Kidney (tissue), 22 donors: ENCODE measurements at places on chromosomes 1 and 21. TPM values are rescaled to one million over a fixed set of nuclear protein-coding genes. Genes with fewer than 3 reads are reported as not detected.

Gene RAB3B
- 0.72 TPM for total RNA-seq

Gene SPATC1L
- total RNA-seq, result 8.7 TPM

Gene WNT2B
- 4.7 TPM for total RNA-seq

Gene CHRM3
- total RNA-seq, result 2.9 TPM

Gene CLIC4
- 315 TPM for total RNA-seq

Gene VASH2
- 0.57 TPM for total RNA-seq

Gene IGFN1
- 2.8 TPM for total RNA-seq

Gene TSEN15
- 25.6 TPM for total RNA-seq

Gene DNM3
- 19.1 TPM for total RNA-seq

GRCh38 chr1:156284112-156284511 lies at the start of gene TMEM79:
TMEM79 (plus strand) TSS chr1:156284325; CDS start chr1:156285227, 902 bp downstream.
- peaks cover 2% of the 10 kb centered on the region for H3K36me3 ChIP-seq
- H3K27me3 ChIP-seq, result no peaks in the 10 kb centered on the region
- H3K4me1 ChIP-seq, result peaks cover 21% of the 10 kb centered on the region
- no peak for DNase-seq
- peak within 1 kb of the TSS; percentile 93 for H3K4me3 ChIP-seq

DNA sequence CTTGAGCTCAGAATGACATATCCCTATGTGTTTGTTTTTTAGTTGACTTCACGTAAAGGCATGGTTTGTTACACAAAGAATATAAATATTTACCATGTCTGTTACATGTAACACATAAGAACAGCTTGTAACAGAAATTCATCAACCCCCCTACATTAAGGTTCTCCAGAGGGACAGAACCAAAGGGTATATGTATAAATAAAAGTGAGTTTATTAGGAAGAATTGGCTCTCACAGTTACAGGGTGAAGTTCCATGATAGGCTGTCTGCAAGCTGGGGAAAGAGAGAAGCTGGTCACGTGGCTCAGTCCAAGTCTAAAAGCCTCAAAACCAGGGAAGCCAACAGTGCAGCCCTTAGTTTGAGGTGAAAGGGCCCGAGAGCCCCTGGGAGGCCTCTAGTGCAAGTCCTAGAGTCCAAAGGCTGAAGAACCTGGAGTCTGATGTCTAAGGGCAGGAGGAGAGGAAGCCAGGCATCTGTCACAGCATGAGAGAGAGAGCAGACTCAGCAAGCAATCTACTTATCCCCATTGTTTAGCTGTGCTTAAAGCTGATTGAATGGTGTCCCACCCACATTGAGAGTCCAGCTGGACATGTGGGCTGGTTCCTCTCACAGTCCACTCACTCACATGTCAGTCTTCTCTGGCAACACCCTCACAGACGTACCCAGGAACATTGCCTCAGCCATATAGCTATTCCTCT lies 15.8 kb downstream of the THRAP3 start:
- H3K27ac ChIP-seq, result no peak overlapping the region
- H3K36me3 ChIP-seq, result no peaks in the 10 kb centered on the region
- DNase-seq, result no peak
- H3K27me3 ChIP-seq, result no peaks in the 10 kb centered on the region
- peaks cover 13% of the 10 kb centered on the region for H3K4me1 ChIP-seq

DNA sequence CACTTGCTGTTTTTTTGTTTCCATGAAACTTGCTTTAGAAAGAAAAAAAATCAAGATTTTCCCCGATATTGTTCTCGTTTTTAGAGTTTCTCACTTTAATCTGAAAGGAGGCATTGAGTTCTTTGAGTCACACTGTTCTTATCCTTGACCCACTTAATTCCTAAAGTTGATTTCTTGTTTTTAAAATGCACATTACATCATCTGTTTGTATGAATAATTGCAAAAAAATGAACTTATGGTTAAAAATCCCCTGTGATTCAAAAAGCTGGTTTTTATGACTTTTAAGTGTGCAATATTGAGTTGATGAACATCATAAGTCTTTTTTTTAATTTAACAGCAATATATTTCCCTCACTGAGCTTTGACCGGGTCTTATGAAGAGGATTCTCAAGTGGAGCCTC lies 131.6 kb downstream of the SNX7 start:
- no peak overlapping the region for H3K4me3 ChIP-seq
- no peaks in the 10 kb centered on the region for H3K4me1 ChIP-seq
- no peak overlapping the region for H3K27ac ChIP-seq
- no peaks in the 10 kb centered on the region for H3K36me3 ChIP-seq

- no peaks in the 10 kb centered on the region for H3K4me1 ChIP-seq
Measured at GRCh38 chr1:154391086-154391770, 13.9 kb upstream of the IL6R start.

DNA sequence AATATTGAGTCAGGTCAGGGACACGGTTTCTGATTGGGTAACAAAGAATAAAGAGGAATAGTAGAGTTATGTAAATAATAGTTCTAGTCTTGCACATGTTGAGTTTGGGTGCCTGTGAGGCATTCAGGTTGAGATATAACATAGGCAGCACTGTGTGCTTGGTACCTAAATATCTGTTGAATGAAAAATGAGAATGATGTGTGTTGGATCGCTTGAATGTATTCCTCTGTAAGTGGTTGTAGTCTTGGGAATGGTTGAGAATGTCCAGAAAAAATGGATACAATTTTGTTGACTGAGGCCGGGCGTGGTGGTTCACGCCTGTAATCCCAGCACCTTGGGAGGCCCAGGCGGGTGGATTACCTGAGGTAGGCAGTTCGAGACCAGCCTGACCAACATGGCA lies 116.3 kb upstream of the HNRNPU start:
- H3K4me3 ChIP-seq, result no peak overlapping the region
- H3K36me3 ChIP-seq, result no peaks in the 10 kb centered on the region
- H3K4me1 ChIP-seq, result no peaks in the 10 kb centered on the region
- H3K27me3 ChIP-seq, result no peaks in the 10 kb centered on the region
- no peak for DNase-seq

- no peaks in the 10 kb centered on the region for H3K36me3 ChIP-seq
- peaks cover 2% of the 10 kb centered on the region for H3K27me3 ChIP-seq
- H3K27ac ChIP-seq, result no peak overlapping the region
- no peak overlapping the region for H3K4me3 ChIP-seq
- no peak for DNase-seq
- H3K4me1 ChIP-seq, result no peaks in the 10 kb centered on the region
Measured at GRCh38 chr1:110123224-110123623, 11.0 kb downstream of the UBL4B start.

- H3K36me3 ChIP-seq, result no peaks in the 10 kb centered on the region
- no peak overlapping the region for H3K4me3 ChIP-seq
- no peaks in the 10 kb centered on the region for H3K27me3 ChIP-seq
- peaks cover 14% of the 10 kb centered on the region for H3K4me1 ChIP-seq
Measured at GRCh38 chr1:209625791-209626285, 26.4 kb downstream of the LAMB3 start.

DNA sequence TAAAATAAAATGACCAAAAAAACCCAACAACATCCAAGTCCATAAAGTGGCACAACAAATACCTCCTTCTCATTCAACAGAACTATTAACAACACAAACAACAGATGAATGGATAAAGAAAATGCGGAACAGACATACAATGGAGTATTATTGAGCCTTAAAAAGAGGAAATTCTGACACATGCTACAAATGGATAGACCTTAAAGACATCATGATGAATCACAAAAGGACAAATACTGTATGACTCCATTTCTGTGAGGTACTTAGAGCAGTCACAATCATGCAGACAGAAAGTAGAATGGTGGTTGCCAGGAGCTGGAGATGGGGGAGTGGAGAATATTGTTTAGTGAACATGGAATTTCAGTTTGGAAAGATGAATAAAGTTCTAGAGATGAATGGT lies 42.6 kb downstream of the EYA3 start:
- H3K4me3 ChIP-seq, result no peak overlapping the region
- peaks cover 10% of the 10 kb centered on the region for H3K36me3 ChIP-seq
- H3K4me1 ChIP-seq, result no peaks in the 10 kb centered on the region
- H3K27ac ChIP-seq, result no peak overlapping the region
- no peaks in the 10 kb centered on the region for H3K27me3 ChIP-seq

DNA sequence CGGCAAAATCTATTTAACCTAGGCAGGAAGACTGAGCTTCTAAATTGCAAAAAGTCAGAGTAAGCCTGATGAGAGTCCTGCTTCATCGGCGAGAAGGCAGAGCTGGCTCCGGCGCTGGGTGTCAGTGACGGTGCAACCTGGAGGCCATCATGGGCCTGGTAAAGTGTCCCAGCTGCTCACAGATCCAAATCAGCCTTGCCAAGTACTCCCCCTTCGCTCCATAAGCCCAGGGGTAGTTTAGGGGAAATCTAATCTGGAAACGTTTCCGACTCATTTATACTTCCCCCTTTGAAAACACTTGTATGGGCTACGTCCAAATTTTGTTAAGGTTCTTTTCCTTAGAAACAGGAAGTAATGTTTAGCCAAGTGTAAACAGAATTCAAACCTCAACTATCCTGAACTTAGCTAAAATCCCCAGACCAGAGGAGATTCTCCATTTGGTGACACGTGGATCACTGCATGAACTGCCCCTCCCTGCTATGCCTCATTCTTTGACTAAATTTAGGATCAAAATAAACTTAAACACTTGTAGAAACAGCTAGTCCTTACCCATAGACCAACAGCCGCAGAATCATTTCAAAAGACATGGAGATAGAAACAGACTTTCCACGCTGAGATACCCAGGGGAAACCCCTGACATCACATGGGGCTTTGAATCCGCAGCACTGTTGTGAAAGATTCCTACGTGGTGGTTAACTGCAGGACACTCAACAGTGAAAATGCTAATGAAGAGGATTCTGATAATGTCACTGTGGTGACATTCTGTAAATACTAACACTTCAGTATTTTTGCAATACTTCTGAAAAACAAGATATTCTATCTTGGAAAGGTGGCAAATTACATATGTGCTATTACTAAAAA lies 172.7 kb downstream of the TGFBR3 start:
- H3K4me3 ChIP-seq, result no peak overlapping the region
- DNase-seq, result no peak
- H3K36me3 ChIP-seq, result peaks cover under 1% of the 10 kb centered on the region
- H3K4me1 ChIP-seq, result peaks cover 4% of the 10 kb centered on the region
- no peaks in the 10 kb centered on the region for H3K27me3 ChIP-seq

GRCh38 chr1:32536117-32536516 lies 3.1 kb upstream of the ZBTB8A start:
- H3K36me3 ChIP-seq, result no peaks in the 10 kb centered on the region
- H3K4me1 ChIP-seq, result no peaks in the 10 kb centered on the region
- H3K4me3 ChIP-seq, result no peak overlapping the region
- H3K27me3 ChIP-seq, result no peaks in the 10 kb centered on the region
- DNase-seq, result no peak

- no peaks in the 10 kb centered on the region for H3K27me3 ChIP-seq
- H3K4me3 ChIP-seq, result no peak overlapping the region
- no peak overlapping the region for H3K27ac ChIP-seq
- no peaks in the 10 kb centered on the region for H3K36me3 ChIP-seq
- H3K4me1 ChIP-seq, result no peaks in the 10 kb centered on the region
Measured at GRCh38 chr1:201578008-201578888, 39.3 kb downstream of the NAV1 start.

GRCh38 chr1:225891229-225891972 lies 2.5 kb upstream of the LEFTY1 start:
- no peaks in the 10 kb centered on the region for H3K27me3 ChIP-seq
- DNase-seq, result peak; percentile 59
- peaks cover 5% of the 10 kb centered on the region for H3K4me1 ChIP-seq
- no peak overlapping the region for H3K27ac ChIP-seq
- H3K36me3 ChIP-seq, result no peaks in the 10 kb centered on the region

- peak within 1 kb of the TSS; percentile 91 for H3K27ac ChIP-seq
- no peaks in the 10 kb centered on the region for H3K4me1 ChIP-seq
- no peaks in the 10 kb centered on the region for H3K27me3 ChIP-seq
- peaks cover 7% of the 10 kb centered on the region for H3K36me3 ChIP-seq
- DNase-seq, result peak; percentile 97
Measured at GRCh38 chr1:161749509-161750407, at the start of gene DUSP12. DUSP12 (plus strand) TSS chr1:161749786; CDS start chr1:161749802, 16 bp downstream.

GRCh38 chr1:206779638-206780037 lies 7.3 kb upstream of the IL10 start:
- H3K36me3 ChIP-seq, result no peaks in the 10 kb centered on the region
- no peak overlapping the region for H3K4me3 ChIP-seq
- no peak overlapping the region for H3K27ac ChIP-seq
- no peaks in the 10 kb centered on the region for H3K4me1 ChIP-seq
- H3K27me3 ChIP-seq, result no peaks in the 10 kb centered on the region

DNA sequence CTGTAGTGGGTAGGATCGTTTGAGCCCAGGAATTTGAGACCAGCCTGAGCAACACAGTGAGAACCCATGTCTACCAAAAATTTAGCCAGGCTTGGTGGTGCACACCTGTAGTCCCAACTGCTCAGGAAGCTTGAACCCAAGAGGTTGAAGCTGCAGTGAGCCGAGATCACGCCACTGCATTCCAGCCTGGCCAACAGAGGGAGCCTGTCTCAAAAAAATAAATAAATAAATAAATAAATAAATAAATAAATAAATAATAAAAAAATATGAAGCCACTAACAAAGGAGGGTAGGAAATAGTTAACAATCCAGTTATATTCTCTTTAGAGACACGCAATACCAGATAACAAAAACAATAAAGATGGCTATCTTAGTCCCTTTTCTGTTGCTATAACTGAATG lies 11.9 kb upstream of the CBR3 start:
- H3K4me1 ChIP-seq, result no peaks in the 10 kb centered on the region
- no peaks in the 10 kb centered on the region for H3K36me3 ChIP-seq
- H3K27ac ChIP-seq, result no peak overlapping the region
- no peak for DNase-seq

- H3K4me1 ChIP-seq, result no peaks in the 10 kb centered on the region
- H3K27me3 ChIP-seq, result no peaks in the 10 kb centered on the region
- peak overlapping the region; percentile 68 for H3K4me3 ChIP-seq
Measured at GRCh38 chr21:34523019-34523555, 11.1 kb upstream of the KCNE1 start.

GRCh38 chr1:2914702-2915101 lies 106.6 kb upstream of the ACTRT2 start:
- H3K27ac ChIP-seq, result no peak overlapping the region
- no peaks in the 10 kb centered on the region for H3K4me1 ChIP-seq
- no peaks in the 10 kb centered on the region for H3K36me3 ChIP-seq
- H3K4me3 ChIP-seq, result no peak overlapping the region
- no peak for DNase-seq

- no peaks in the 10 kb centered on the region for H3K4me1 ChIP-seq
- H3K27ac ChIP-seq, result no peak overlapping the region
- peaks cover 27% of the 10 kb centered on the region for H3K36me3 ChIP-seq
- DNase-seq, result no peak
Measured at GRCh38 chr1:230278871-230279582, 147.1 kb downstream of the PGBD5 start.

- H3K27ac ChIP-seq, result no peak overlapping the region
- H3K4me1 ChIP-seq, result no peaks in the 10 kb centered on the region
- H3K4me3 ChIP-seq, result no peak overlapping the region
Measured at GRCh38 chr21:33618407-33618806, 23.1 kb downstream of the CRYZL1 start.

DNA sequence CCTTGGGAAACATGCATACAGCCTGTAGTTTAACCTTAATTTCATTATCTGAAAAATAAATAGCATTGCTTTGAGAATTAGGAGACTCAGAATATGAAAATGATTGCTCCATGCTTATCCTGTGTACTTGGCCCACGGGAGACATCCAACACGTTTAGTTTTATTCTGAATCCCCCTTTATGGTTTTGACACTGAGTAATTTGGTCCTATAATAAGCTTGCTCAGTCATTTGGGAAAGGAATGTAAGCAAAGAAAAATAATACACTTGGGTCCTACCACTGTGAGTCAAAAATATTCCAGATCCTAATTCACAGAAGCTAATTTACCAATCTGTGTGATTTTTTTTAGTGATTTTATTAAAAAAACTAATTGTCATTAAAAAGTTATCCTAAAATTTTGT lies 557.3 kb downstream of the USP25 start:
- DNase-seq, result no peak
- no peaks in the 10 kb centered on the region for H3K36me3 ChIP-seq
- H3K27me3 ChIP-seq, result no peaks in the 10 kb centered on the region
- no peak overlapping the region for H3K27ac ChIP-seq
- H3K4me3 ChIP-seq, result no peak overlapping the region

- H3K4me1 ChIP-seq, result no peaks in the 10 kb centered on the region
- no peak overlapping the region for H3K4me3 ChIP-seq
Measured at GRCh38 chr1:191695865-191696264, 462.4 kb upstream of the RGS18 start.
